ENCODE measurements at places on chromosomes 7 and 10.

GRCh38 chr7:47266799-47267198 lies 315.1 kb downstream of the TNS3 start:
- DNase-seq: no peak

DNA sequence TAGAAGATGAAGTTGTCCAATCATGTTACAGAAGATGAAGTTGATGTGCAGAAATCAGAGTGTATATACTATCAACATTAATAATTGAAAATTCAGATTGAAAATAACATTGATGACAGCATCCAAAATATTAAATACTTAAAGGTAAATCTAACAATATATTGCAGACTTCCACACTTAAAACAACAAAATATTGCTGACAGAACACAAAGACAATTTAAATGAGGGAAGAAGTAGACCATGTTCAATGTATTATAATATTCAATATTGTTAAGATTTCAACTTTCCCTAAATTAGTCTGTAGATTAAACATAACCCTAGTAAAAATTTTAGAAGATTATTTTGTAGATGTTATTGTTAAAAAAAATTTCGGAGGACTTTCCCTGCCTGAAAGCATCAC lies 151.9 kb downstream of the PON1 start:
- DNase-seq: no peak

- no peak for DNase-seq
Observed at GRCh38 chr7:16083931-16084330, 337.4 kb downstream of the CRPPA start.

- no peak for DNase-seq
Observed at GRCh38 chr10:47364366-47364765, 16.2 kb downstream of the RBP3 start.

GRCh38 chr10:4255751-4256150 lies 470.7 kb upstream of the KLF6 start:
- no peak for DNase-seq

DNA sequence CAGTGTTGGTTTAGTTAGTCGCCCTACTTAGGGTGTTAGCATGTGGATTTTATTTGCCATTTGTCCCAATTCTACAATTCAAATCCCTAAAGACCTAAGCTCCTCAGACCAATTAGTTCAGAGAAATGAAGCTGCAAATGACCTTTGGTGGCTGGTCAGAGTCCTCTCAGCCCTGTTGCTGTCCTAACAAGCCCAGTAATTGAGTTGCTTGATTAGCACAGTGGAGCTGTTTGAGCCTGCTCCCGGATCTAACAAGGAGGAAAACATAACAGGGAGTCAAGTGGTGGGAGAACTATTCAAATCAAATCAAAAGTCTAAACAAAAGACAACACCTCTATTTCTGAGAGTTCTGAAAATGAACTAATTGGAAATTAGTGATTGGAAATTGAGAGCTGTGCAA lies 22.1 kb downstream of the ZDHHC6 start:
- DNase-seq: no peak

DNA sequence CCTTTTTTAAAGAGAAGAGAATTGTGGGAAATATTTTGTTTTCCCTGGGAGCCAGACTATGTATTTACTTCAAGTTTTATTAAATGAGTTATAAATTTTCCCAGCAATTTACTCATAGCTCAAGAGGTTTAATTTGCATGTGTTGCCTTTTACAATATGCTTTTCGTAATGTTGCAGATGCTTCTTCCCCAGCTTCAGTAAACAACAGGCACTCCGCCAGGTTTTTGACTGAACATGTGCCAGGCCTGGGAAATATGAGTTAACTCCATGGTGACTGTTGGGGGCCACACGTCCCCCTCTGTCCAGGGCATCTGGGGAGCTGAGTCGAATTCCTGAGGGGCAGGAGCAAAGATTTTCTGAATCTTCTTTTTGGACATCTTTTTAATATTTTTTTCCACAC lies 545.7 kb downstream of the LRMDA start:
- no peak for DNase-seq

DNA sequence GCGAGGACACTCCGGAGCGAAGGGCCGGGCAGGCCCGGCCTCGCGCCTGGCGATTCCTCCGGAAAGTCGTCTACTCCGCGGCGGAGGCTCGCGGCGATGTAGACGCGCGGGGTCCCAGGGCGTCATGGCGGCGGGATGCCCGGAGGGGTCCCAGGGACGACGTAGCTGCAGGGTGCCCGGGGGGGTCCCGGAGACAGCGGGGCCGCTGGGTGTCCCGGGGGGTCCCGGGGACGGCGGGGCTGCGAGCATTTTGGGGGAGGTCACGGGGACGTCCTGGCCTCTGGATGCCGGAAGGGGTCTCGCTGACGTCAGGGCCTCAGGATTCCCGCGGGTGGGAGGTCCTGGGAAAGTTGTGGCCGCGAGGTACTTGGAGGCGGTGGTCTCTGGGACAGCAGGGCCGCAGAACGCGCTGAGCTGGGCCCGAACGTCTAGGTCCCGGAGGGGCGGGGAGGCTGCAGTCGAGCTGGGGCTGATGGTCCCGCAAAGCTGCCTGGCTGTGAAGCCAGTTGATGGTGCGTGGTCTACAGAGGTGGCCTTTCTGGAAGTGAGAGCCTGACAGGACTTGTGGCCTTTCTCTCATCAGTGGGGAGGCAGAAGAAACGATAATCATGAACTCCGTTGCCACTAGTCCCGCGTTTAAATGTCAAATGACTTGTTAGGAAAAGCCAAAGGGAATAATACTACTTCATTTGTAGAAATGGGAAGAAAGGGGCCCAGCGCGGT lies 637 bp downstream of the HSPA14 start:
- peak; percentile 69 for DNase-seq

DNA sequence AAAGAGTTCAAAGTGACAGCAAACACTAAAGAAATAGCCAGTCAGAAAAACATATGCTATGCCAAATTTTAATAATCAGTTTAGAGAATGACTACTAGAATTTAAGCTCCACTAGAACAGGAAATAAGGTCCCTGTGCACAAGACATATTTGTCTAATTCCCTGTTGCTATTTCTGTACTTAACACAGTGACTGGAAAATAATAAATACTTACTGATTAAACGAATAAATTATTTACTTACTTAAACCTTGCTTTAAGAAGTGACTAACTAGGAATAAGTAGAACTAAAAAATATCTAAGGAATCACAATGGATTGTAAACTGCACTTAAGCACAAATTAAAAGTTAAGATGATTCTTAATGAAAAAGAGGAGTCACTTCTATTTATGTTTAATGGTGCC lies 22.3 kb downstream of the NPS start:
- DNase-seq: no peak

DNA sequence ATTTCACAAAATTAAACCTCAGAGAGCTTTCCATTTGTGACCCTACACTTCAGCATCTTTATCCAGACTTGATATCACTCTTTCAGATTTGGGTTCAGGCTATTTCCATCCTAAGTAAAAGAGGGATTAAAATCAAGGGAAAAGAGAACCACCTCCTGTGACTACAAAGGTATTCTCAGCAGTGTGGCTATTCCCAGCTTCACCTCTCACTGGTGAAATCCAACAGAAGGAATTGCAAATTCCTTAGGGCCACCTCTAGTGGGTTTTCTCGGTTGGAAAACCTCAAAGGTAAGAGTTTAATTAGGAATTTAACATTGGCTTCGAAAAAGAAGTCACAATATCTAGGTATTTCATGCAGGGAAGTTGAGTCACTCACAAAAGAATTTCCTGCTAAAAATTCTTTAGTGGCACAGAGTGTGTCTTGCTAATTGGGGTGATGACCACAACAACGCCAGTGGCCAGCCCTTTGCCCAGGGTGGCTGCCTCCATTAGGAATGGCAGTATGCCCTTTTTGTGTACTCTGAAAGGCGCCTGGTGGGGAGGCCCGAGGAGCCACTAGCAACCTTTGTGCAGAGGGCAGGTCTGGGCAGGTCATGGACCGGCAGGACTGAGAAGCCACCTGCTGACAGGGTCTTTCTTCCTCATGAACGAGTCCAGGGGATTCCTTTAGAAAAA lies 52.2 kb downstream of the SEM1 start:
- no peak for DNase-seq

GRCh38 chr10:54402576-54402975 lies 398.5 kb downstream of the PCDH15 start:
- no peak for DNase-seq

DNA sequence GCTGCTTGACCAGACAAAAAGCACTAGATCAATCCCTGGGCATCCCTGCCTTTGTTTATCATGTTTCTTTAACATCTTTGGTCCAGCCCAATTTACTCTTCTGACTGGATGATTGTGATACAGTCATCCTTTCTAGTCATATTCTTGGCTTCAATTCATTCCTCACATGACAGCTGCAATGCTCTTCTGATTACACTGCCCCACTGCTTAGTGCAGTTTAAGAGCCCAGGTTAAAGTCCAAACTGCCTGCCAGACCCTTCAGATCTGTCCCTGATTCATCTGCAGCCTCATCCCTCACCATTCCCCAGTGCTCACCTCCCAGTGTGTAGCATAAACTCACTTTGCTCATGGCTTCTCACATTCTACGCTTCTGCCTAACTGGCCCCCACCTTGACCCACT lies 383.8 kb downstream of the TNS3 start:
- no peak for DNase-seq

DNA sequence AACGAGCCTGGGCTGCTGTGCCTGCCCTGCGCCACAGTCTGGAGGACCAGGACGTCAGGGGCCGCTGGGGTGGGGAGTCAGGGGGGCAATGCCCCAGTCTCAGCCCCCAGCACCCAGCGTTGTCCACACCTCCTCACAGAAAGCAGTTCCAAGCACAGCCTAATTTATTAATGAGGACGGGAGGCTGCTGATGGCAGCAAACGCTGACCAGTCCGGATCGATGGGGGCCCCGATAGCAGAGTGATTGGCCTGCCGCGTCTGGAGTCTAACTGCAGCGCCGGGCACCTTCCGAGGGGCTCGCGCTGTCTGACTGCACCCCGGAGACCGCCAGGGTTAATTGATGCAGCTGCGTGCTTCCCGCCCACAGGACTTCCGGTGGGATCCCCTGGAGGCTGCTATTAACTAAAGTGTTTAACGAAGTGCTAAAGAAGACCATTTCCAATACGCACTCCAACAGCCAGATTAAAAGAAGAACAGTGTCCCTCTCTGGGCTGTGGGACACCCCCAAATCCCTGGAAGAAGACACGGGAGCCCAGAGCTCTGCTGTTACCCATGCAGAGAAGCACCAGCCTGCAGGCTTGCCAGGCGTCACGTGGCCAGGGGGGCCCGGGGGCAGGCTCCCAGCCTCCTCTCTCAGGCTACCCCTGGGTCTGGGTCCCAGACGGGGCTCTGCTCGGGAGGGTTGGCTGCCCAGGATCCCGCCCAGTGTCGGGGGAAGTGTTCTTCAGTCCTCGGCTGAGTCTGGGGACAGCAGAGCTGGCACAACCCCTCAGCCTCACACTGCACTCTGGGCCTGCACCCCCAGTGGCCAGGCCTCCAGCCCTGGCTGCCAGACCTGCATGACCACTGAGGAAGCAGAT lies 63.8 kb downstream of the MICALL2 start:
- peak; percentile 76 for DNase-seq

DNA sequence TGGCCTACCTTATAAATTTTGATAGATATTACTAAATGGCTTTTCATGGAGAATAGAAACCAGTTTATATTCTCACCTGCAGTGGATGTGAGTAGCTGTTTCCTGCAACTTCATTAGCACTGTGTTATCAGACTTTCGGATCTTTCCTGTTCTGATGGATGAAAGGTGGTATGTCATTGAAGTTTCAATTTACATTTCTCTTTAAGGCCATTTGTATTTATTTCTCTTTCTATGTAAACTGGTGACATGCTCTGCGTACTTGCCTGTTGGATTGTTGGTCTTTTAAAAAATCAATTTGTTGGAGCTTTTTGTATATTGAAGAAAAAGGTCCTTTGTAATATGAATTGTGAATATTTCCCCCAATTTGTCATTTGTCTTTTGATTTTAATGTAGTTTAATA lies 95.8 kb upstream of the STRIP2 start:
- no peak for DNase-seq

DNA sequence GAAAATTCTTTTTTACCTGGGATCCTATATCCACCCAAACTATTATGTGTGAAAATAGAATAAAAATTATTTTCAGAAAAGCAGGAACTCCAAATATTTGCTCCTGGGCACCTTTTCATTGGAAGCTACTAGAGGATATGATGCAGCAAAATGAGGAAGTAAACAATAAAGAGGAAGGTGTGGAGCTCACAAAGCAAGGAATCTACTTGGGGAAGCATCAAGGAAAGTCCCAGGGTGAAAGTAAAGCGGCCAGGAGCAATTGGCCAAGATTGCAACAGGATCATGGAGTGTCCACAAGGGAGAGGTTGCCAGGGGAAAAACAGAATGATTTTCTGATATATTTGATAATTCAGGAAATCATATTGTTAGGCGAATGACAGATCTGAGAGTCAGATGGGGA lies 80.8 kb downstream of the CARD11 start:
- no peak for DNase-seq

DNA sequence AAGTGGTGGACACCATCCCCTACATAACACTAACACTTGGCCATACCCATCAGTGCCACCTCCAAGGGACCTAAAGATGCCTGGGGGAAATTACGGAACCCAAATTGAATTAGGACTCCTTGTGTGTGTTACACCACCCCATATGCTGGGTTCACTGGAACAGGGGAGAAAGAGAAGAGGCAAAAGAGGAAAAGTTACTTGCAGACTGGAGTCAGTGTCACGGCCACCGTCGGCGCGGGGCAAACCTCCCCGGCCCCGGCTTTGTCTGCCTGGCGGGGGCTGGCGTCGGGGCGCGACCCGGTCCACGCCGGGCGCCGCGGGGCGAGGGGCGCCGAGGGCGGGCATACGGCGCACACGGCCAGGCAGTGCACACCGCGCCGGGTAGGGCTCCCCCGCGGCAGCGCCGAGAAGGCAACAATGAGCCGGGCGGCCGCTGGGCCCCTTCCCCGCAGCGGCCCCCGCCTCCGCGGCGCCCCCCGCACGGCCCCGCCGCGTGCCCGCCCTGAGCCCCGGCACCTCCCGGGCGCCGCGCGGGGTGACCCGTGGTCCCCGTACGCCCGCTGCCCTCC lies 171.1 kb downstream of the FAM107B start:
- DNase-seq: peak; percentile 47

DNA sequence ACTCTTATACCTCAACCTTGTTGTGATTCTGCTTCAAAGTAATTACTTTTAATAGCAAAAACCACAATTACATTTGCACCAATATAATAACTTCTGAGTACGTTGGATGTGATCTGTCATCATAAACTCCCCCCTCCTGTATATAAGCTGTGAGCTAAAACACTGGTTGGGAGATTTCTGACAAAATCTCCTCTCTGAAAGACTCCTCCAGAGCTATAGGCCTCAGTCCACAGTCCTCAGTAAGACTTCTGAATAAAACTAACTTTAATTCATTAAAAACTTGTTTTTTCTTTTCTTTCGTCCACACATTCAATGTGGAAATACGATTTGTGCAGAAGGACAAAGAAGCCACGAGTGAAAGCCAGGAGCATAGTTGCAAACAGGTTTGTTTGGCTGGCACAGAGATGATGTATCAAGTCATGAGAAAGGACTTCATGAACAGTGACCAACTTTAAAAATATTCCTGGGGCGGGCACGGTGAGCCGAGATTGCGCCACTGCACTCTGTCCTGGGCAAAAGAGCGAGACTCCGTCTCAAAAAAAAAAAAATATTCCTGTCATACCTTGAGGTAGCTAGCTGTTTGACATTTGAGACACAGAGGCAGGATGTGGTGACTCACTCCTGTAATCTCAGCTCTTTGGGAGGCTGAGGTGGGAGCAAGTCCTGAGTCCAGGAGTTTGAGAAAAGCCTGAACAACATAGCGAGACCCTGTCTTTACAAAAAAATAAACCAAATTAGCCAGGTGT lies 91.1 kb upstream of the ARHGAP21 start:
- no peak for DNase-seq

Data from glutamatergic neuron (in vitro differentiated cells).